ENCODE measurements at places on chromosomes 2 and 18.

DNA sequence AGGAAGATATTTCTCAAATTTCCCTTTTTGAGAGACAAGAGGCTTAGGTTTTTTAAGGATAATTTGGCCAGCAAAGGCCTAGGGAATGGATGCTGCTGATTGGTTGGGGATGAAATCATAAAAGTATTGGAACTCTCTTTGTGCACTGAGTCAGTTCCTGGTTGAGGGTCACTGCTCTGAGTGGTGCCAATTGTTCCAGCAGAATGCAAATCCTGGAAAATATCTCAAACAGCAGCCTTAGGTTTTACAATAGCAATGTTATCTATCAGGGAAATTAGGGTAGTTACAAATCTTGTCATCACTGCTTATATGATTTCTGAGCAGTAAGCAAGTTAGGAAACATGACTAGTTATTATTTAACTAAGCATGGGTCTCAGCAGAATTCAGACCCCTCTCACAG, 96.2 kb downstream of the RAD51AP2 start:
- DNase-seq: no peak

DNA sequence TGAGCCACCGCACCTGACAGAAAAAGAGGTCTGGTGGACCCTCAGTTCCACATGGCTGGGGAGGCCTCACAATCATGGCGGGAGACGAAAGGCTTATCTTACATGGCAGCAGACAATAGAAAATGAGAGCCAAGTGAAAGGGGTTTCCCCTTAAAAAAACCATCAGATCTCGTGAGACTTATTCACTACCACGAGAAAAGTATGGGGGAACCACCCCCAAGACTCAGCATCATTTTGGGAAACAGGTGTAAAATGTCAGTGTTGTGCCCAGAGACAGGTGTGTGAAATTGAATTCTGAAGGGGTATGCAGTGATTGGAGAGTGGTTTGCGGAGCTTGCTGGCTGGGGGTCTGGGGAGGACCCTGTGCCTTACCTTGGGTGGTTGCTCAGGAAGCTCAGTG, 4.6 kb upstream of the D2HGDH start:
- no peak for DNase-seq

DNA sequence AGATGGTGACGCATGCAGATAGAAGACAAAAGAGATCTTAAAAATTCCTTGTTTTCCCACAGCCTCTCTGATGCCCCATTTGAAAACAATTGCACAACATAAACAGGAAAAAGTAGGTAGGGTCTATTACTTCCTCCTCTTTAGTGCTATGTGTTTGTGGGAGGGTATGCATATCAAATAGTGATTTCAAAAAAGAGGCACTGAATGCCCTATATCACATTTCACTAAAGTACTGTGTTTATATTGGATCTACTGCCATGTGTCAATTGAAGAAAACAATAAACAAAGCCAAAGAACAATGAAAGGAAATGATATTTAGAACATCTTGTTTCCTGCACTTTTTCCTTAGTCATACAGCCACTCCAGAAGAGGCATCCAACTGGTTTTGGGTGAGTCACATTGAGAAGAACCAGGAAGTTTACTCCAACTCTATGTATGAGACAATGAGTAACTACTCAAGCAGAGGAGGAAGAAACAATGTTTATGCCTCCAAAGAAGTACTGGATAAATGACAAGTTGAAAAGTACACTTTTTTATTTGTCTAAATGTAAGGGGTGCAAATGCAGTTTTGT, 583.6 kb downstream of the FBXO15 start:
- no peak for DNase-seq

GRCh38 chr2:232058931-232059330, 97.4 kb downstream of the DIS3L2 start:
- DNase-seq: no peak

GRCh38 chr2:216987252-216987821, 127.5 kb upstream of the TNP1 start:
- DNase-seq: no peak
